ENCODE measurements at places on chromosomes 3 and 15. TPM values are rescaled to one million over a fixed set of nuclear protein-coding genes. Genes with fewer than 3 reads are reported as not detected.

The TTC23 gene
- total RNA-seq: 18.6 TPM

The SLC28A2 gene
- total RNA-seq: not detected

The CPNE9 gene
- not detected for total RNA-seq

The ERICH6 gene
- total RNA-seq: not detected

The RPL29 gene
- total RNA-seq: 1,127 TPM

The PCLAF gene
- total RNA-seq: 54.7 TPM

The CYP8B1 gene
- not detected for total RNA-seq

The PLXNB1 gene
- total RNA-seq: 43.1 TPM

The BCHE gene
- total RNA-seq: 0.27 TPM

The CLDN18 gene
- not detected for total RNA-seq

The LEKR1 gene
- total RNA-seq: 0.21 TPM

The HMG20A gene
- total RNA-seq: 40.8 TPM

The C3orf52 gene
- 2.1 TPM for total RNA-seq

The RRP9 gene
- total RNA-seq: 30.1 TPM

The FES gene
- 58.1 TPM for total RNA-seq

The AGBL1 gene
- not detected for total RNA-seq

The IL5RA gene
- not detected for total RNA-seq

The TLR9 gene
- not detected for total RNA-seq

The EPHB3 gene
- not detected for total RNA-seq

The SPESP1 gene
- total RNA-seq: 3.0 TPM

The RAMAC gene
- total RNA-seq: 14.1 TPM

The RAB6B gene
- total RNA-seq: 6.7 TPM

The PLA2G4F gene
- not detected for total RNA-seq

The AEN gene
- 35.6 TPM for total RNA-seq

The LRRIQ4 gene
- total RNA-seq: not detected

The GNB4 gene
- 61.9 TPM for total RNA-seq

The MKRN3 gene
- 0.18 TPM for total RNA-seq

The ACAN gene
- not detected for total RNA-seq

The ADAMTSL3 gene
- total RNA-seq: not detected

The PLA2G4E gene
- not detected for total RNA-seq

The ZNF660 gene
- 1.5 TPM for total RNA-seq

The RAD18 gene
- 23.8 TPM for total RNA-seq

The RFX7 gene
- 25.9 TPM for total RNA-seq

The LRRN1 gene
- total RNA-seq: not detected

The FBXL2 gene
- total RNA-seq: 26.9 TPM

The CSK gene
- total RNA-seq: 104 TPM

The SLC24A1 gene
- 7.3 TPM for total RNA-seq

The EPHB1 gene
- total RNA-seq: 2.5 TPM

The SAMMSON gene
- total RNA-seq: not detected

The SLC25A26 gene
- 14.0 TPM for total RNA-seq

The P2RY1 gene
- total RNA-seq: 1.7 TPM

The SLC24A5 gene
- not detected for total RNA-seq

The MYRIP gene
- 11.9 TPM for total RNA-seq

The HOMER2 gene
- 0.97 TPM for total RNA-seq

The LRRC2 gene
- 0.39 TPM for total RNA-seq

The SLC25A36 gene
- total RNA-seq: 37.4 TPM

The GRK7 gene
- not detected for total RNA-seq

The XCR1 gene
- total RNA-seq: not detected

The OSBPL10 gene
- total RNA-seq: 37.1 TPM

The FBXW12 gene
- not detected for total RNA-seq

The PTX3 gene
- 172 TPM for total RNA-seq

The ACP3 gene
- total RNA-seq: not detected

The CLDN1 gene
- 0.27 TPM for total RNA-seq

The SACM1L gene
- 35.4 TPM for total RNA-seq

The HGD gene
- total RNA-seq: 0.44 TPM

The CCDC39 gene
- total RNA-seq: not detected

The GATM gene
- 0.60 TPM for total RNA-seq

The C3orf20 gene
- not detected for total RNA-seq

All from endothelial cell of umbilical vein (primary cell).